ENCODE measurements at places on chromosomes 13 and 19.

DNA sequence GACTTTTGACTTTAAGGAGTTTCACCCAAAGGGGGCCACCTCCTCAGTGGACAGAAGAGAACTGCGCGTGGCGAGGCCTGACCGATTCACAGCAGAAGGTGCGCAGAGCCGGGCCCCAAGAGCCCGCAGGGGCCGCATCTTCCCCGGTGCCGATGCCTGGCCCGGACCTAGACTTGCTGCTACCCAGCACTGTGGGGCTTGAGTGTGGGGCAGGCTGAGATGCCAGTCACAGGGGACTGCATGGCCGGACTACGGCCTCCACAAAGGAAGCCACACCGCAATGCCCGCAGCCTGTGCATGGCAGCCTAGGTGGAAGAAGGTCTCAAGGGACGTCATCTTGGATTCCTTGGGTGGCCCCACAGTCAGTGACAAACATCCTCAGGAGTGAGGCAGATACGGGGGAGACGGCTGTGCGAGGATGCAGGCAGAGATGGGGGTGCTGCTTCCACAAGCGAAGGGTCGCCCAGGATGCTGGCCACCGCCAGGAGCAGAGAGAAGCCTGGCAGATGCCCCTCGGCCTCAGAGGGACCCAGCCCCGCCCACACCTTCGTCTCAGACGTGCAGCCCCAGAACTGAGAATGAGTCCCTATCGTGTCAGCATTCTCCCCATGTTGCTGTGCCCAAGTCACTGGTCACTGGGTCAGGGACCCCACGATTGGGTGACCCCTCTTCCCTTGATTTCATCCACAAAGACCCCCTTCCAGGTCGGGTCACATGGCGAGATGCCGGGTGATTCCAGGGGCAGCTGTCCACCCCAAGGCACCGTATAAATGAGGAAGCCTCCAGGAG lies 16.9 kb downstream of the MOB3A start:
- DNase-seq: no peak

- no peak for DNase-seq
Measured at GRCh38 chr19:38868551-38868950, 9.5 kb downstream of the RINL start.

GRCh38 chr13:110529522-110530311 lies 31.8 kb downstream of the RAB20 start:
- no peak for DNase-seq

DNA sequence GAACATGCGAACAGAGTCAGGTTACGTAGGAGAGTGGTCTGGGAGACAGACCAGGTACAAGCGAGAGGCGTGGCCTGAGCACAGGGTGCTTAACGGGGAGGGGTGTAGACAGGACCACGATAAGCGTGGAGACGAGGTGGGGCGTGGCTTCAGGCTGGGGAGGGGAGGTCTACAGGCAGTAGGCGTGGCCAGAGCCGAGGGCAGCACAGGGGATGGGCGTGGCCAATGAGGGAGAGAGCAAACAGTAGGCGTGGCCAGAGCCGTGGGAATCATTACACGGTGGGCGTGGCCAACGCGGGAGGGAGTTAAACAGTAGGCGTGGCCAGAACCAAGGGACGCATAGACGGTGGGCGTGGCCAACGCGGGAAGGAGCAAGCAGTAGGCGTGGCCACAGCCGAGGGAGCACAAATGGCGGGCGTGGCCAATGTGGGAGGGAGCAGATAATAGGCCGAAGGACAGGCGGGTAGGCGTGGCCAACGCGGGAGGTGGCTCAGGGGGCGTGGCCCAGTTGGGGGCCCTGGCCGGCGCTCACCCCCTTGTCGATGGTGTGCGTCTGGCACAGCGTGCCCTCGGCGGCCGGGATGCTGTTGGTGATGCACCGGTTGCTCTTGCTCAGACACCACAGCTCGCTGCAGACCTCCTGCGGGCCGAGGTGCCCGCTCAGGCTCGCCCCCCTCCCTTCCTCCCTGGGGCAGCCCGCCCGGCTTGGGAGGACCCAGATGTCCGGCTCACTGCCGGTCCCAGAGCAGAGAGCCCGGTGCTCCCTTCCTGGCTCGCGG lies 15.2 kb upstream of the MYO1F start:
- peak; percentile 75 for DNase-seq

DNA sequence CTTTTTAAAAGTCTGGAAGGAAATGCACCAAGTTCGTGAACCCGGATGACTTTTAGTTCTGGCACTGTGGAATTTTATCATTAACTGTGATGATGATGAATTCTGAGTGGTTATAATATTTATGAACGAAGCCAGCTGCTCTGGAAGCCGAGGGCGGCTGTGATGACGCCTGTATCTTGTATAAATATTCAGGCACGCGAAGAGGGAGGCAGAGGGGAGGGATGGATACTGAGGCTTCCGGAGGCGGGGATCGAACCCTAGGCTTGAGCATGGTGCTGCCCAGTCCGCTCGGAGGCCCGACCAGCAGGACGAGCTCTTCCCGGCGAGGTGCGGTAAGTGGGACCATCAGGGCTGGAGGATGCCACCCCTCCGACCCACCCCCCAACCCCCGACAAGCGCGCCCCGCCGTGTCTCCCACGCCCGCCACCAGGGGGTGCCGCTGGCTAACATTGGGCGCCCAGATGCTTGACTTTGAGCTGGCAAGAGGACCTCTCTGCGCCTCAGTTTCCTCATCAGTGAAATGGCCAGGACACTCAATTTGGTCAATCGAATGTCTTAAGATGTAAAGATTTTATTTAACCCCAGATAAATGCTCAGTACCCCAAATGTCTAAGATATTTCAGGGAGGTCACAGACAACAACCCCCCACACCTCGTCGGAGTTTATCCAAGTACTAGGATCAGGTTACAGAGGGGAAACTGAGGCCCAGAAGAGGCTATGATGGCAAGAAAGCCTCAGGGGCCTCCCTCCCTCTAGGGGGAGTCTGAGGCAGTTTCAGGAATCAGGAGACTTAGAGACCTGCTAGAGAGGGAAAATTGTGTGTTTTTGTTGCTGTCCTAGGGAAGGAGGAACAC lies 4.5 kb upstream of the RAB3A start:
- DNase-seq: peak; percentile 54

Measured in activated CD4-positive, alpha-beta T cell treated with anti-CD3 and anti-CD28 coated beads, Interleukin-2, amount 10 ng/mL, durations not matched to agents 7 days and 5 days (primary cell).